ENCODE measurements at places on chromosomes 3 and 15.

DNA sequence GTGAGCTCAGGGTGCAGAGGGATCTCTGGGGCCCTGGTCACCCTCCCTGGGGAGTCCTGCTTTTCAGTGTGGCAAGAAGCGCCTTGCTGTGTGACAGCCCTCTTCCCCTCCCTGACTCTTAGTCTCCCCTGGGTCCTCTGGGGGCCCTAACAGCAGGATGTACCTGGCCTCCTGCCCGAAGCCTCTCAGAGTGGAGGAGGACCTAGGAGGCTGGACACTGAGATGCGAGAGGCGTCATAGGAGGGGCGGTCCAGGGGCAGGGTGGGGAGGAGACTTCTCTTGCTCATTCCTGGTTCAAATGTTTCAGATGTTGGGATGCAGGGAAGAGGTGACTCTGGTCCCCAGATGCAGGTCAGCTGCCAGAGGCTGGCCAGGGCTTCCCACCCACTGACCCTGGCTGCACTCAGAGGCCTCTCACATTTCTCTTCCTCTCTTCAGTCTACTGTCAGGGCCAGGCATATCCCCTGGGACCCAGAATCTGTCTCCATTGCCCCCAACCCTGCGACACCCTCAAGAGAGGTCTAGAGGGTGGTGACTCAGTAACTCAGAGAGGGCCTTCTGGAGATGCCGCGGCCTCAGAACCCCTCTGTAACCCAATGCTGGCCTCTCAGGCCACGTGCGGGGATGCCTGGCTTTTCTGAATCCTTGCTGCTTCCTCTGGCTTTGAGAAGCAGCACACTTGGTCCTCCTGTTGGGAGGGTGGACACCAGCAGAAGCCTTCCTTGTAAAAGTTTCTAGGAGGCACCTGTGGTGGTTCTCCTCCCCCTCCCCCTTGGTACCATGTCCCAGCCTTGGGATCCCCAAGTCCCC, 25.9 kb downstream of the SNX33 start:
- no peak for DNase-seq

GRCh38 chr3:124962403-124962940, 27.9 kb upstream of the MUC13 start:
- DNase-seq = no peak

DNA sequence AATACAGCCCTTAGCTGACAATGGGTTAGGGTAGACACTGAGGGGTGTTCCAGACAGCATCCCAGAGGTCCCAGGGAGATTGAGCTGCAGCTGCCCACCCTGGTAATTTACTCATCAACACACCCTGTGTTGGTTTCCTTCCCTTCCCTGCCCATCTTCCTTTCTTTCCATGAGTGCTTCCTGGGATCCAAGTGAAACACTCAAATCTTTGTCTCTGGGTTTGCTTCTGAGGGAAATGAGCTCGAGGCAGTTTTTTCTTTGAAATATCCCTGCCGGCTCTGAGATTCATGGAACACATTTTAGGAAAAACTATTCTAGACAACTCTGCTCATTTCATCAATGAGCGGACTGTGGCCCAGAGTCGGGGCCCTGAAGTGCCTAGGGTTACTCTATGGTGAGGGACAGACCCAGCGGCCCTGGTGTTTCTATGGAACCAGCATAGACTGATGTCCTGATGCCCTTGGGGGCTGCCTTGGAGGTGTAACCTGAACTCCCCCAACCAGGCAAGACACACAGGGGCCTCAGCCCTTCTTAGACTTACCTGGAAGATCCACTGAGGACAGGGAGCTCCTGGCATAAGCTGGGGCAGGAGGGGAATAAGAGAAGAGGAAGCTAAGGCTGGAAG, 14.9 kb upstream of the CSRNP1 start:
- no peak for DNase-seq

- DNase-seq = no peak
These were observed 171.2 kb downstream of the KCNMB2 start for GRCh38 chr3:178707311-178708031.

GRCh38 chr3:175729466-175729865, 870.3 kb downstream of the NAALADL2 start:
- no peak for DNase-seq

GRCh38 chr15:60798821-60799220, 319.9 kb upstream of the ICE2 start:
- no peak for DNase-seq

DNA sequence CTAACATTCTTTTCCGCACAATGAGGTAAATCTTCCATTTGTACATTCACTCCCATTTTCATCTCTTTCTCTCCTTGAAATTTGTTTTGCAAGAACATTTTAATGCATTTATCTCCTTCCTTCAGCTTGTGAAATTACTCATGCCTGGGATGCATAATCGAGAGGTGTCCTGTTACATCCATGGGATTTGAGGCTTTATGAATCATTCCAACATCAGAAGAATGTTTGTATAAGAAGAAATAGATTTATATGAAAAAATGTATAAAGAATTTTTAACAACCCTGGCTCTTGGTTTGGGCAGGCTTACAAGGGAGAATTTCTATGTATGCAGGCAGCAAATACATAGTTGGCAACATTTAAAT, 93.2 kb upstream of the MBNL1 start:
- no peak for DNase-seq

GRCh38 chr3:31953091-31953490, 28.0 kb downstream of the OSBPL10 start:
- no peak for DNase-seq

- no peak for DNase-seq
These were observed 3.2 kb downstream of the SENP7 start for GRCh38 chr3:101509811-101510210.

GRCh38 chr3:61347981-61348380, 96.7 kb upstream of the FHIT start:
- DNase-seq = no peak

- DNase-seq = no peak
These were observed 196.7 kb downstream of the ISL2 start for GRCh38 chr15:76533060-76533820.

DNA sequence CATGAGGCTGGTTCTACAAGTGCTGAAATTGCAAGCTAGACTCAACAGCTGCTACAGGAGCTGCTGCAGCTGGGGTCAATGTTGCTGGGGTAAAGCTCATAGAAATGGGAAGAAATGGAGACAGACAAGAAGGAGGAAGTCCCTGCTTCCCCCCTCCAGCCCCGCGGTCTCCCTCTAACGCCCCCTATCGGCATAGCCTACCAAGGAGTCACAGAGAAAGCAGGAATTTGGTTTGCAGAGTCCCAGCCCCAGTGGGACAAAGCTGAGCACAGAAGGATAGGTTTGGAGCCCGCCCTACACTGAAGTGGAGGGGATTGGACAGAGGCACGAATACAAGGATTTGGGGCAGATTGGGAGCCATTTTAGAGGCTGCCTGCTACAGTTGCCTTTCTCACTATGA, 176.9 kb upstream of the ANKRD28 start:
- DNase-seq = no peak

DNA sequence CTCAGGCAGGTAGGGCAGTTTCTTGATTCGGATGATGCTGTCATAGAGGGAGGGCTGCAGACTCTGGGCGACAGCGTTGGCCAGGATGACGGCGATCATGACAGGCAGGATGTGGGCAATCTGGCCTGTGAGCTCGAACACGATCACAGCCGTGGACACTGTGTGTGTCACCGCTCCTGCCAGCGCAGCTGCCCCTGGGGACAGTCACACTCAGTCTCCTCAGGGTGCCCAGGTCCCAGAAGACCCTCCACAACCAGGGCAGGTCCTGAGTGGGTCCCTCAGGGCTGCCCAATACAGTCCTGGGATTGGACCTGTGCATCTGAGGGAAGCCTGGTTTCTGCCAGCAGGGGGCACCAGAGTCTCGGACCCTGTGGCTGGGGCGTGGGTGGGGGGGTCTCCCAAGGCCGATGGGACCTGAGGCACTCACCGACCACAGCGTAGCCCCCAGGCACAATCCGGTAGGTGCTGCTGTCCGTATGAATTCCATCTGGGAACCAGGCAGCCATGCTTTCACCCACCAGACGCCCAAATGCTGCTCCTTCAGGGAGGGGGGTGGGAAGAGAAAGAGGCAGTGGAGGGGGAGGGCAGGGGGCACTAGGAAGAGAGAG, 7.2 kb downstream of the CLCN2 start:
- peak; percentile 63 for DNase-seq

GRCh38 chr3:148211725-148212124, 486.0 kb upstream of the AGTR1 start:
- DNase-seq = no peak

- DNase-seq = no peak
These were observed 492.5 kb upstream of the TGFBR2 start for GRCh38 chr3:30113906-30114305.

GRCh38 chr3:39296197-39297077, 16.6 kb upstream of the CX3CR1 start:
- no peak for DNase-seq

DNA sequence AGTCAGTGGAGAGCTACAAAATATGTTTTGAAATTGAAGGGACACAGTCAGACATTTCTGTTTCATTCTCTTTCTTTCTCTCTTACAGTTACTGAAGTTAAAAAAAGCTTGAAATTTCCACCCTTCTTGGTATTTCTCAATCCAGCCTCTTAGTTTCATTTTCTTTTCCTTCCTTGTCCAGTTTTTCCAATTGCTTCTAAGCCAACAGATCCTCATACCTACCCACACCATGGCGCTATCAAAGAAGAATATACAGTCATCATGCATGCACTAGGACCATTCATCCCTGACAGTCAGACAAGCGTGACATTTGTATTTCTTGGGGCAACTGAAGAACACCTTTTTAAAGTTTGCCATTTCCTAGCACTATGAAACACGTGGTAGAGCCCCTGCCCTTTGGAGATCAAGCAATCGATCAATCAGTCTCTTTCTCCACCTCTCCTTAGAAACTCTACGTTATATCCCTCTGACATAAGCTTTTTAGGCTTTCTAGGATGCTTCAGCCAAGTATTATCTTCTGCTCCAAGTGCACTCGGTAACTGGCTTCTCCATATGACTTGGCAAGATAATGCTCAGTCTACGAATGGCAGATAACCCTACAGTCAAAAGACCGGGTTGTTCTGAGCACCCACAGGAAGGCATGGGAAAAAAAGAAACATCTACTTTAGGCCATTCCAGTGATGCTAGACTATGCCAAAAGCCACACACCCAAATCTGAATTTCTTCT, 65.4 kb downstream of the FBN1 start:
- no peak for DNase-seq

- no peak for DNase-seq
These were observed 291.0 kb downstream of the TBL1XR1 start for GRCh38 chr3:176906046-176906905.

DNA sequence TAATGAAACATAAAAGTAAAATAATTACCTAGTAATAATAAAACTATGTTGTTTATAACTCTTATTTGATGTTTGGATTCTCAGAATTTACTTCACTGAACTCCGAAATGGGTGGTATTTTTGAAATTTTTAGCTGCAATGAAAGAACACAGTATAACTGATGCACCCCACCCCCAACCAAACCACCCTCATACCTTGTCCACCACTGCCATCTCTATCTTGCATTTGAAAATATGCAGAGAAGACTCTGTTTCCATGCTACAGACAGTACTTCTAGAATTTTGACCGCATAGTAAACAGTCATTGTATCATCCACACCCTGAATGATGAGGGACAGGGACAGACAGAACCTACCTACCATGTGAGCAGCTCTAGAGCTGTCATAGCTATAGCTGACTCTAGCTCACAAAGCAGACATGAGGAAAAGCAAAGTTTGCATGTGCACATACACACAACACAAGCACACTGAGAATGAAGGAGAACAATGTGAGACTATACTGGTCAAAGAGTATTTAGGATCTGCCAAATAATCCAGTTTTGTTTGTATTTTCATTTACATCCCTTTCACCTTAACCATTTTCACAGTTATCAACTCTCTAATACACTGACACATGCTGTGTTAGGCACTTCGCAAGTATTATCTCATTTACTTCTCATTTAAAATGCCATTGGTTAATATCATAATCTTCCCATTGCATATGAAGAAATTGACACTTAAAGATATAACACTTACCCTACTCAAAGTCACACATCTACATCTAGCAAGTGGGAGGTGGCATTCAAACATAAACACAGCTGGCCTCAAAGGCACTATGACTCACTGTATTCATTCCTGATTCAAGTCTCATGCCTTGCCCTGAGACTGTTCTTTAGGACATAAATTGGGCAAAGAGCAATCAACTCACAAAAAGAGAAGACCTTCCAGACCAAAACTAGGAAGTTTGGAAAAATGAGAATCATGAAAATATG, 1014.7 kb upstream of the CFAP20DC start:
- no peak for DNase-seq

DNA sequence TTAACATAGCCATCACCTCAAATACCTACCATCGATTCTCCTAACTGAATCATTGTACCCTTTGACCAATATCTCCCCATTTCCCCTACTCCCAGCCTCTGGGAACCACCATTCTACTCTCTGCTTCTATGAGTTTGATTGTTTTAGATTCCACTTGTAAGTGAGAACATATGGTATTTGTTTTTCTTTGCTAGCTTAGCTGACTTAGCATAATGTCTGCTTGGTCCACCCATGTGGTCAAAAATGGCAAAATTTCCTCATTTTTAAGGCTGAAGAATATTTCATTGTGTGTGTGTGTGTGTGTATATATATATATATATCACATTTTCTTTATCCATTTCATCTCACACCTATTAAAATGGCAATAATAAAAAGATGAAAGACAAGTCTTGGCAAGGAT, 469.3 kb downstream of the FHIT start:
- no peak for DNase-seq

GRCh38 chr3:22920006-22920405, 283.1 kb upstream of the UBE2E2 start:
- DNase-seq = no peak

- DNase-seq = no peak
These were observed 33.0 kb downstream of the KBTBD8 start for GRCh38 chr3:67030785-67031740.

GRCh38 chr3:124847863-124848262, 39.3 kb downstream of the ITGB5 start:
- no peak for DNase-seq

- DNase-seq = no peak
These were observed 199.1 kb downstream of the LRRN1 start for GRCh38 chr3:3998140-3998922.
